ENCODE measurements at places on chromosomes 1 and 21. TPM values are rescaled to one million over a fixed set of nuclear protein-coding genes. Genes with fewer than 3 reads are reported as not detected.

AADACL4 gene
- not detected for total RNA-seq

SDF4 gene
- total RNA-seq = 126 TPM

IL22RA1 gene
- under 0.01 TPM for total RNA-seq

DNAJC28 gene
- 0.94 TPM for total RNA-seq

RNF19B gene
- total RNA-seq = 19.7 TPM

FNDC5 gene
- total RNA-seq = 0.27 TPM

SPEN gene
- total RNA-seq = 16.4 TPM

RAD54L gene
- 3.8 TPM for total RNA-seq

PLA2G2F gene
- not detected for total RNA-seq

HPDL gene
- total RNA-seq = 1.4 TPM

EXTL1 gene
- total RNA-seq = not detected

TNFRSF8 gene
- 0.09 TPM for total RNA-seq

KCNE1 gene
- 0.18 TPM for total RNA-seq

TLR5 gene
- 0.09 TPM for total RNA-seq
